ENCODE measurements at places on chromosomes 6 and 20. TPM values are rescaled to one million over a fixed set of nuclear protein-coding genes. Genes with fewer than 3 reads are reported as not detected.

Gene GNMT
- 0.57 TPM for total RNA-seq

Gene DUSP15
- total RNA-seq, result not detected

Gene MYH7B
- 0.74 TPM for total RNA-seq

Gene PHACTR1
- 0.17 TPM for total RNA-seq

Gene APOBEC2
- total RNA-seq, result not detected

Gene SLC22A7
- not detected for total RNA-seq

- DNase-seq, result no peak
- peaks cover 6% of the 10 kb centered on the region for H3K4me1 ChIP-seq
- no peak overlapping the region for H3K4me3 ChIP-seq
- H3K36me3 ChIP-seq, result no peaks in the 10 kb centered on the region
- H3K27me3 ChIP-seq, result no peaks in the 10 kb centered on the region
Observed at GRCh38 chr6:108465098-108465495, 95.6 kb upstream of the FOXO3 start.

DNA sequence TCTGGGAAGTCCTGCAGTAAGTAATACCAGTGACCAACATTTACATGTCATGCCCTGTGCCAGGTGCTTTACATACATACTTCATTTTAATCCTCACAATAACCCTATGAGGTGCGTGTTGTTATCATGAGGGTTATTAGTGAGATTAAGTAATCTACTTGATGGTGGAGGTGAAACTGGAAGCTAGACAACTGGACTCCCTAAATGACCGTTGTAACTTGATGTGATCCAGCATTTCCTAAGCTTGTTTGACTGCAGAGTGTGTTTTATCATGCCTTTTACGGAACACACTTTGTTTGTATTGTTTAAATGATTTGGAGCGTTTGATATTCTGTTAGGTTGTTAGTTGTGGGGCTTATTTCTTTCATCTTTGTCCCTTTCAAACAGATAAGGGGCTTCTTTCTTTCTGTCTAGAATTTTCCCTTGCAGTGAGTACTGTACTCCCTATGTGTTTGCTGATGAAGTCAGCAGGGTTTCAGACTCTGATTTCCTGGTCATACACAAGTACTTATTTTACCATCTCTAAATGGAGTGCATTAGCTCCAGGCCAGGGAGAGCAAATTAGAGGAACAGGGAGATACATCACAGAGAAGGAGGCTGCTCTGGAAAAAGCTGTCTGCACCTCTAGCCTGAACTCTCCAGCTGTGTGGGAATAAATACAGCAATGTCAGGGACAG lies 29.7 kb downstream of the CHMP4B start:
- H3K27me3 ChIP-seq, result no peaks in the 10 kb centered on the region
- no peaks in the 10 kb centered on the region for H3K4me1 ChIP-seq
- H3K36me3 ChIP-seq, result no peaks in the 10 kb centered on the region
- DNase-seq, result no peak

DNA sequence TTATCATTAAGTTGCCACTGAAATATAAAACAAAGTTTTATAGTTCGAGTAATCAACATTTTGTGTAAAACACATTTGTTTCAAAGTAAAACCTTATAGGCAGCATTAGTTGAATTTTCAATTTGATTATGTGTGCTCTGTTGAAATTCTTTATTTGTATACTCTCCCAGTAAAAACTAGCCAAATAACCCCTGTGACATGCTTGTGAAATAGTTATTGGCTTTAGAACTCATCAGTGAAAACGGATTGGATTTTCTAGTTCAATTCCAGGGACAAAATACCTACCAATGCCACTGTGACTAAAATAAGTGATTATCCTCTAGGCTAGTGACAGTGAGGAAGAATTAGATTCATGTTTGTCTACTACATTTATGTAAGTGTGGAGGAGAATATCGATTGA lies 212.9 kb downstream of the TMEM200A start:
- H3K4me3 ChIP-seq, result no peak overlapping the region
- H3K27me3 ChIP-seq, result no peaks in the 10 kb centered on the region
- no peak for DNase-seq
- no peak overlapping the region for H3K27ac ChIP-seq
- H3K36me3 ChIP-seq, result no peaks in the 10 kb centered on the region

All from HCT116 (cell line).